NCI-H1417 treated with DMSO at 0.1 percent for 48 hours (cell line): ENCODE measurements at places on chromosomes 16 and 17.

GRCh38 chr17:29059281-29059680, 16.3 kb downstream of the PIPOX start:
- DNase-seq = no peak

DNA sequence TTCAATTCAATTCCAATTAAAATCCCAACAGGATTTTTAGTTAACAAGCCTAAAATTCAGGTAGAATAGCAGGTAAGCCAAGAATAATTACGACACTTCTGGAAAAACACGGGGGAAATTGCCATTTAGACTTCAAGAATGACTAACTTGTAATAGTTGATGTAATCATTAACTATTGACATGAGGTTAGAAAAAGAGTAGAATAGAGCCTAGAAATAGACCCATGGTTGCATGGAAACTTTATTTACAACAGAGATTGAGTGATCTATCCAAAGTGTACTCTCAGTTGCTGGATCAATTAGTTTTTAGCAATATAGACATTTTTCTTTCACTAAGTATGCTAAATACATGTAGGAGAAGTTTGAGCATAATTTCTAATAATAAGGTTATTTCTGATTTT, 3.6 kb upstream of the SLC13A5 start:
- DNase-seq = no peak

DNA sequence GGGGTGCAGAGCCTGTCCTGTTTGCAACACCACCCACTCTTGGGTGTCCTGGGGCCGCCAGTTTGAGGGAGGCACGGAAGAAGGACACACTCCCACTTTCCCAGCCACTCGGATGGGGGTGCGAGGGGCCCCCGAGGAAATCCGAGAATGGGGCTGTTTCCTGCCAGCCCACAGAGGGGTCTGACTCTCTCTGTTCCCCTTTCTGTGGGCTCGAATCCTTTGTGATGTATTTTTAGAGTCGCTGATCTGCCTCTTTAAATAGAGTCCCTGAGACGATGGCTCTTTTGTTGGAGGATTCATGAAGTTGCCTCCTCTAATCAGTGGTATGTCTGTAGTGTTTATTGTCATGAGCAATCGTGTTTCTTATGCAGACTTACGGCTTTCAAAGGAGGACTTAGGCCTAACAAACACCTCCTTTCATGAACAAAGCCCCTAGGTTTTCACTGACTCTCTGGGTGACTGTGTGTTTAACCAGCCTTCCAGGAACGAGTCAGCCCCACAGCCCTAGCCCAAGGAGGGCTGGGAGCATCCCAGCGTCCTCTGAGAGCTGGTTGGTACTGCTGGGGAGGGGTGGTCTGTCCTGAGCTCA, 29.1 kb downstream of the CIBAR2 start:
- DNase-seq = no peak

DNA sequence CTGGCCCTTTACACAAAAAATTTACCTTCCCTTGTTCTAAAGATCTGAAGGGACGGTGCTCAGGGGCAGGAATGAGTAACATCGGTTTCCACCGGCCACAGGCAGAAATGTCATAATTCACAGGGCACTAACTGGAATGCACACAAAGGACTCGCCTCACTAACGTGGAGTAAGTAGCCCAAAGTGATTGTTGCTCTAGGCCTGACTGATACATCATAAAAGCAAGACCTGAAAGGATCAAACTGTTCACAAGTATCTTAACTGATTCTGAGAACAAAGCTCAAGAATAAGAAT, 8.9 kb upstream of the TCF25 start:
- DNase-seq = no peak

GRCh38 chr17:7632492-7632894, 2.6 kb downstream of the SHBG start:
- DNase-seq = no peak

- no peak for DNase-seq
Observed at GRCh38 chr16:1474082-1474795, 589 bp downstream of the CLCN7 start.

- DNase-seq = no peak
Observed at GRCh38 chr16:8655184-8655717, 19.2 kb upstream of the ABAT start.

DNA sequence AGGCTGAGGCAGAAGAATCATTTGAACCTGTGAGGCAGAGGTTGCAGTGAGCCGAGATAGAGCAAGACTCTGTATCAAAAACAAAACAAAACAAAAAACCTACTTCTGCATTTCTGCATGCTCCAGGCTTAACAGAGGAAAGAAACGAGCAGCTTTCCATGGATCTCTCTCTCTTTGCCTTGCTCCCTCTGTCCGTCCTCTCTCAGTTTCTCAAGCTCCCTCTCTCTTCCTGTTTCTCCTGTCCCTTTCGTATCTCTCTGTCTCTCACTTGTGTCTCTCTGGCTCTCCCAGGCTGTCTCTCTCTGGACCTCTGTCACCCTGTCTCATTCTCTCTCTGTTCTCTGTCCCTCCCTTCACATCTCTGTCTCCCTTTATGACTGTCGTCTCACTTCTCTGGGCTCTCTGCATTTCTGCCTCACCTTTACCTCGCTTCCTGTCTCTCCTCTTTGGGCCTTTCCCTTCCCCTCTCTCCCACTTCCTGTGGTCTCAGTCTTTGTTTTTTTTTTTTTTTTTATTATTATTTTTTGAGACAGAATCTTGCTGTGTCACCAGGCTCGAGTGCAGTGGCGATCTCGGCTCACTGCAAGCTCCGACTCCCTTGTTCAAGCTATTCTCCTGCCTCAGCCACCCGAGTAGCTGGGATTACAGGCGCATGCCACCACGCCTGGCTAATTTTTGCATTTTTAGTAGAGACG, 4.1 kb upstream of the PITPNA start:
- no peak for DNase-seq

DNA sequence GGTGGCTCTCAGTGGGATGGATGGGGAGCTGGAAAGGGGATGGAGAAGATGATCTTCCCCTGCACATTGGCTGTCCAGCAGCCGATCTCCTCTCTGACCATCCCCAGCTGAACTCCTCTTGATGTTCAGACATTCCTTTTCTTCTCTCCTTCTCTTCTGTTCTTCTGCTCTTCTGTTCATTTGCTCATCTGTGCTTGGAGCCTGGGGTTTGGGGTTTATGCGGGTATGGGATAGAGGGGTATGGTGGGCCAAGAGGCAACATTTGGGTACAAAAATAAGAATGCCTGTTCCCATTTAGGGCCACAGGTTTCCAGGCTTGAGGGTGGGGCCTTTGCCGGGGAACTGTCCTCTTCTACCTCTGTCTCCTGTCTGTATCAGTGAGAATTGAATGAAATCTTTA, 205.4 kb upstream of the XYLT1 start:
- no peak for DNase-seq

DNA sequence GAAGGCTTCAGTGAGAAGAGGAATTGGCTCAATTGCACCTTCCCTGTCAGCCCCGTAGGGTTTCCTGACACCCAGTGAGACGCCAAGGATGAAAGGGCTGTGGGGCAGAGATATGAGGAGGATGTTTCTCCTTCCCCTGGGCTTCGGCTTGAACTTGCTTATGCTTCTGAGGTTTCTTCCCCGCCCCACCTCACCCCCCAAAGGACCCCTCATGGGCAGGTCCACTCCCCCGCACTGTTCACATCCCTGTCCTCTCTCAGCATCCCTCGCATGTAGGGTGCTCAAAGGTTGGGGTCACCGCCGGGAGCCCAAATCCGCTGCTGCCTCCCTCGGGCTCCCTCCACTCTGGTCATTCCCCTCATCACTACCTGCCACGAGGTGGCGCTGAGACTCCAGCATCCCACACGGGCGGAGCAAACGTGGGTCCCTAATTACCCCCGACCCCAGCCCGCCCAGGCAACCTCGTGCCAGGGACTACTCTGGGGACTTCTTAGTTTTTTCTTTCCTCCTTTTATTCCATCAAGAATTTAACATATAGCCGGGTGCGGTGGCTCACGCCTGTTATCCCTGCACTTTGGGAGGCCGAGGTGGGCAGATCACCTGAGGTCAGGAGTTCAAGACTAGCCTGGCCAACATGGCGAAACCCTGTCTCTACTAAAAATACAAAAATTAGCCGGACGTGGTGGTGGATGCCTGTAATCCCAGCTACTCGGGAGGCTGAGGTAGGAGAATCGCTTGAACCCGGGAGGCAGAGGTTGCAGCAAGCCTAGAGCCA, 3.3 kb upstream of the TRARG1 start:
- no peak for DNase-seq
